NCI-H82 (cell line): ENCODE measurements at places on chromosomes 11 and 22.
A peak's percentile ranks its signal among the peaks of the same experiment; 100 is the strongest.

DNA sequence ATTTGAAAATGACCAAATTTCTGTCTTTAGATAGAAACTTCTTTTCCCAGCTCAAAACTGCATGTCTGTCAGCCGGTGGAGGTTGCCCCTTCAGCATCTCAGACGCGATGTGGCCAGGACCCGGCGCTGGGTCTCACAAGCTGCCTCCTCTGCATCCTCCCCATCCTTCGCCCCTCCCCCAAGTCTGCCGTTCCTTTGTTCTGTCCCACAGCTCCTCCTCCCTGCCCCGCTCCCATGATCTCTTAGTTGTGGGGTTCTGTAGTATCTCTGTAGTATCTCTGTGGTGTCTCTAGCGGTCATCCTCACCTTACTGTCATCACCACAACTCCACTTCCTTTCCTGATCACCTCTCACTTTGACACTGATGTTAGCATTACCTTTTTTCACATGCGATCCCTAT is 49.9 kb downstream of the TRAF6 start:
- no peak for DNase-seq

DNA sequence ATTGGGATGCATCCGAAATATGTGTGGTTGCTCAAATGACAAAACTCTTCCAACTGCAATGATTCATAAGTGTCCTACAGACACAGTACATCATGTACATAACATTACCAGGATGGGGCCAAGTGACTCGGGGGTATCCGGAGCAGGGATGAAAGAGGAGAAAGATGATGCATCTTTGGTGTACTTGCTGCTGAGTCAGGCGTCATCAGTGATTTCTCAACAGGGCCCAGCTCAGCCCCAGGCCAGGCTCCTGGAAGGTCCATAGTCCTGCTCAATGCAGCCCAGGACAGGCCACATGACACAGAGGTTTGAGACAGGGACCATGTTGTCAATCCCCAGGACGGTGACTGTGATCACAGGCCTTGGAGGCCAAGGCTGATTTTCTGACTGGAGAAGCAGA is 59.3 kb downstream of the GGTLC2 start:
- DNase-seq = no peak

GRCh38 chr11:19660076-19660475 is 52.6 kb upstream of the NAV2 start:
- DNase-seq = no peak

DNA sequence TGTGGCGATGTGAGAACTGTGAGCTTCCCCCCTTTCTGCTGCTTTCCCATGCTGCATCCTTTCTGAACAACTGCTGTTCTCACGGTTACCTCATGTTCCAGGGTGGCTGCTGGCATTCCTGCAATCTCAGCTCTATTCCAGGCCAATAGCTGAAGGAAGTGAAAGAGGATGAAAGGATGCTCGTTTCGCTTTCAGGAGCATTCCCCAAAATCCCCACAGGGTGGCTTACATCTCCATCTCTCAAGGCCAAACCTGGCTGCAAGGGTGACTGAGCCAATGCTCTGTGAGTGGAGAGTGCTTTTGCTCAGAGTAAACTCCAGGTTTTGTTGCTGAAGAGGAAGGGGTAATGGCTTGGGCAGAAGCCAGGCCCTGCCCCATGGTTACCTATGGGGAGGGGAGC is 848.2 kb downstream of the BRD1 start:
- DNase-seq = peak; percentile 2

GRCh38 chr11:128549256-128549944 is 38.0 kb downstream of the ETS1 start:
- DNase-seq = no peak

- DNase-seq = no peak
Measured at GRCh38 chr22:31773416-31773815, 19.6 kb downstream of the DEPDC5 start.

GRCh38 chr11:124859171-124859570 is 6.1 kb upstream of the ROBO3 start:
- DNase-seq = no peak
